Stimulated activated CD8-positive, alpha-beta memory T cell treated with anti-CD3 and anti-CD28 coated beads, Interleukin-7, amount 100 ng/mL, for 1 hour (primary cell): ENCODE measurements at places on chromosomes 6 and 20.

DNA sequence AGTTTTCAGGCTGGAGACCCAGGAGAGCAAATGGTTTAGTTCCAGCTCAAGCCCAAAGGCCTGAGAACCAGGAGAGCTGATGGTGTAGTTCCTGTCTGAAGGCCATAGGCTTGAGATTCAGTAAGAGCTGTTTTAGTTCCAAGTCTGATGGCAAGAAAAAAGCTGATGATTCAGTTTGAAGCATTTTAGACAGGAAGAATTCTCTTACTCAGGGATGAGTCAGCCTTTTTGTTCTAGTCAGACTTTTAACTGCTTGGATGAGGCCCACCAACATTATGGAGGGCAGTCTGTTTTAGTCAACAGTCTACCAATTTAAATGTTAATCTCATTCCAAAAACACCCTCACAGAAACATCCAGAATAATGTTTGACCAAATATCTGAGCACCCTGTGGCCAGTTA, 2.5 kb downstream of the ZSCAN26 start:
- no peak for DNase-seq

DNA sequence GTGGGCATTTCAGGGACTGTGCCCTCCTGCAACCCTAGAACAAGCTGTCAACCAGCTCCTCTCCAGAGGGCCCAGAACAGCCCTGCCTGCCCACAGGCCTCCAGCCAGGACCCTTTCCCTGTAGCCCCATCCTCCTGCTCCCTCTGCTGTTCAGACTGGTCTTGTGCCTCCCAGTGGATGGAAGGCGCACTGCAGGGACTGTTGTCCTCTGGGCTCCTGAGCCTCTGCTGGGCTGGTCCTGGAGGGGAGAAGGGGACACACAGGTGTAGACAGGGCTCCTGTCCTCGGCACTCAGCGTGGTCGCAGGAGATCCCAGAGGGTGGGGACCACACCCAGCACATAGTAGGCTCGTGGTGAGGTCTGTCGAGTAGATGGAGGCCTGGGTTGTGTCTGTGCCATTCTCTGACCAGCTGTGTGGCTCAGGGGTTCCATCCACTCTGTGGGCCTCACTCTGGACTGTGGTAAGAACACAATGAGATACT, 11.5 kb downstream of the ITPR3 start:
- DNase-seq, result no peak

GRCh38 chr6:150702675-150703074, 103.0 kb downstream of the PLEKHG1 start:
- no peak for DNase-seq

DNA sequence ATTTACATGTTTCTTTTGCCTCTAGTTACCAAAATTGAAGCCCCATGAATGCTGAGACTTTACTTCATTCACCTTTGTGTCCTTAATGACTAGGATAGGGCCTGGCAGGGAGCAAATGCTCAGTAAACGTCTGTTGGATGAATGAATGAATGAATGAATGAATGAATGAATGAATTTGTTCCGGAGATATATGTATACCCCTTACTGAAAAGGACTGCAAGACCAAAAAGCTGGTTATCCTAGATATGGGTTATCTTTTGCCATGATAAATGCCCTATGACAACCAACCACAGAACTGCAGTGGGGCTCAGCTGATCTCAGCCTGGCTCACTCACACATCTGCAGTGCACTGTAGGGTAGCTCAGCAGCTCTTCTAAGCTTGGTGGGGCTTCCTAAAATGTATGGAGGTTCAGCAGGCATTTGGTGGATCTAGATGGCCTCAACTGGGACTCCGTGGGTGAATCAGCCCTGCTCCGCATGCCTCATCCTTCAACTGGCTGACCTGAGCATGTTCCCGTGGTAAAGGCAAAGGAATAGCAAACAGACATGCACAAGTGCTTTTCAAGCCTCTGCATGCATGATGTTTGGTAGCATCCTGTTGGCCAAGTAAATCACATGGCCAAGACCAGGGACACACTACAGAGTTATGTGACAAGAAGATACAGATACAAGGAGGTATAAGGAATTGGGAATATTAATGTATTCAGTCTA, 378.7 kb upstream of the SOX4 start:
- no peak for DNase-seq

GRCh38 chr6:125753218-125753936, 3.9 kb downstream of the HEY2 start:
- DNase-seq, result no peak
